ENCODE measurements at places on chromosomes 7 and 10.

GRCh38 chr10:13563481-13564445 is 23.0 kb upstream of the PRPF18 start:
- no peak for DNase-seq

- no peak for DNase-seq
These were observed 55.0 kb downstream of the GBF1 start for GRCh38 chr10:102300278-102300843.

- no peak for DNase-seq
These were observed 6.1 kb upstream of the WIPI2 start for GRCh38 chr7:5183899-5184298.

DNA sequence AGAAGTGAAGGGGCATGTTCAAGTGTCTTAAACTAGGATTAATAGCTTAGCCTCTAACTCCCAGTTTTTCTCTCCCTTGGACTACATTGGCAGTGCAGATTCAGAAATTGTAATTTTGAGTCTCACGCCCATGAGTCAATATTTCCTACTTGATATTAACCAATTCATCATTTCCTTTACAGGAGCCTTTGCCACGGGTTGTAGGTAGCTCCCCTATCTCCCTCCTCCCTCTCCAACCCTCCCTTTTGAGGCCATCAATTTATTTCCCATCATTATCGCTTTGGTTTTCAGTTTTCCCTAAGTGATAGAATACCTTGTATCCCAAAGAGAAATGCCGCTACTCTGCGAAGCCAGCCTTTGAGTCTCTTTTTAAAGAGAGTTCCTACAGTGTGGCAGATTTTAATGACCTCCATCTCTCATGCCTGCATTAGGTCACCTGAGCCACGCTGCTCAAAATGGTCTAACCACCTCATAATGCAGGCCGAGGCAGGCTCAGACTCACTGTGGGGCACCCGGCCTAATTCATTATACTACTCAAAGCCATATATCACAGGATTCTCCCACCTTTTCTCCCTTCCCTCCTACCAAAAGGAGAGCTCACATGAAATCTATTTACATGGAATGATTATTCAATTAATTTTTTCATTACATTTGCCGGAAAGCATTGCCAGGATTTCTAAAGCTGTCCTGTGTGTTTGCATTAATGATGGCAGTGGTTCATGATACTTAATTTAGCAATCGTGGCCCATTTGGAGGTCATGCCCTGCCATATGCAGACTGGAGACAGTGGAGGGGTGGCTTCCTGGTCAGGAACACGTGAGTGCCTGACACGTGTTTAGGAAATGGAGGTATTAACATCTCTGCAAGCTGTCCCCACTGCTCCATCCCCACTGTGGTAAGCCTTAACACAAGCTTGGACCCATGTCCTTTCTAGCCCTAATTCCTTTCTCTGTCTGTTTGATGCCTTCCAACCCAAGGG is 448.2 kb upstream of the AUTS2 start:
- DNase-seq, result no peak

DNA sequence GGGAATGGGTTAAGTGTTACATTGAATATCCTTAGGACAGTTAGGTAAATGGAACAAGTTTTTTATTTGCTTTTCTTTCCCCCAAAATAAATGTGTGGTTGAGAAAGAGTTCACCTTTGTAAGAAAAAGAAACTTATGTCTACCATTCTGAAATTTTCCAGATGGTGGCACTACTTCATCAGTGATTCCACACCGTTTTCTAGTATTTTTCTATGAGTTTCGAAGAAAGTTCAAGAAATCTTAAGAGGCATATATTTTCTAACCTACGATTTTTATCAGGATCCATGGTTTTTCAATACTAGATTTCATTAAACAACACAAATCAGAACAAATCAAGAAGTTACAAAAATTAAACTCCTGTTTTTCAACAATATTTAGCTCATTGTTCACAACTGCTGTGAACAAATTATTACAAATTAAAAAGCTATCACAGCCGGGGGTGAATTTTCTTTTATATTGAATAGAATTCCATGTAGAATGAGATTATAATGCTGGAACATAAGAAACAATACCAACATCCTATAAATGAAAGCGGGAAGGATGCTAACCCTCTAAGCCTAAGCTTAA is 163.1 kb upstream of the NPVF start:
- DNase-seq, result no peak

- no peak for DNase-seq
These were observed 45.2 kb upstream of the NPFFR1 start for GRCh38 chr10:70328967-70329366.

GRCh38 chr7:84291756-84292155 is 97.2 kb upstream of the SEMA3A start:
- DNase-seq, result no peak

- no peak for DNase-seq
These were observed 399.5 kb downstream of the RPS24 start for GRCh38 chr10:78433076-78433595.

DNA sequence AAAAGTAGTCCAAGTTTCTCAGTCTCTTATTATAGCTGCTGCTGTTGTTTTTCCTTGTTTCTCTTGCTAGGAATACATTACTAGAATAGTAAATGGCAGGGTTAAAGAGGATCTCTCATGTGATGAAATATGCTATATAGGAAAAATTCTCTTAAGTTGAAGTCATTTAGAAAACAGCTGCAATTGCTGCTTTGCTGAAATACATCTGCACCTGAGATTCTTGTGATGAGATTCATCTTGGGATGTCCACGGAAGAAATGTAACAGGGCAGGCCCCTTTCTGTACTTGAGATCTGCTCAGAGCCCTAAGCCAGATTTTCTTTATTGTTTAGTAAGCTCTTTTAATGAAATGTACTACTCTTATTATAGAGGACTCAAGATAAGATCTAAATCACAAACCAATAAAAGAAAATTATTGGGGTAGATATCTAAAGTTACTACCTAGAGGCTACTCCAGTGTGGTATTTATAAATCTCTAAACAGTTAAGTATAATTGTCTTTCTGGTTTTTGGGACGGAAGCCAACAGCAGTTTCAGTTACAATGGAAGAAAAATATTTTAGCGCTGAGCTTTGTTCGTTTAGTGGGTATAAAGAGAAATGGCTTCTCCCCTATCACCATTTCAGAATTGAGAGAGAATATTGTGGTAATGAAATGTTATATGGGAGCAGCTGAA is 701.5 kb downstream of the KCNMA1 start:
- DNase-seq, result no peak

DNA sequence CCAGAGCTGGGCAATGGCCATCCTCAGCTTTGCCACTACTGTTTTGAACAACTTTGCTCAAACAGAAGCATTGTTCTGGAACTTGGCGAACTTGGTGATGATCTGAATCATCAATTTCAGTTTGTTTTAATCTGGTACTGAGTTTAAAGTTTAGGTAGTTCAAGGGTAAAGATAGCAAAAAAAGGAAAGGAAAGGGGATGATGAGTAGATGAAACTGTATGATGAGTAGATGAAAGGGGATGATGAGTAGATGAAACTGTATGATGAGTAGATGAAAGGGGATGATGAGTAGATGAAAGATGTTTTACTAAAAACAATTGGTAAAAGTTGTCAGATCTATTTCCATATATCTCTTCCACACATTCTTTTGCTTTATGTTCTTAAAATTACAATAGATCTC is 737.0 kb downstream of the LRMDA start:
- no peak for DNase-seq

DNA sequence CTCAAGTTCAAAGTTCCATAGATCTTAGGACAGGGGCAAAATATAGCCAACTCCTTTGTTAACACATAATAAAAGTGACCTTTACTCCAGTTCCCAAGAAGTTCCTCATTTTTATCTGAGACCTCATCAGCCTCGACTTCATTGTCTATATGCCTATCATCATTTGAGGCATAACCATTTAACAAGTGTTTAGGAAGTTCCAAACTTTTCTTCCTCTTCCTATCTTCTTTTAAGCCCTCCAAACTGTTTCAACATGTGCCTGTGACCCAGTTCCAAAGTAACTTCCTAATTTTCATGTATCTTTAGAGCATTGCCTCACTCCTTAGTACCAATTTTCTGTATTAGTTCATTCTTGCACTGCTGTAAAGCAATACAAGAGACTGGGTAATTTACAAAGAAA is 569.1 kb downstream of the ANKRD7 start:
- DNase-seq, result no peak

DNA sequence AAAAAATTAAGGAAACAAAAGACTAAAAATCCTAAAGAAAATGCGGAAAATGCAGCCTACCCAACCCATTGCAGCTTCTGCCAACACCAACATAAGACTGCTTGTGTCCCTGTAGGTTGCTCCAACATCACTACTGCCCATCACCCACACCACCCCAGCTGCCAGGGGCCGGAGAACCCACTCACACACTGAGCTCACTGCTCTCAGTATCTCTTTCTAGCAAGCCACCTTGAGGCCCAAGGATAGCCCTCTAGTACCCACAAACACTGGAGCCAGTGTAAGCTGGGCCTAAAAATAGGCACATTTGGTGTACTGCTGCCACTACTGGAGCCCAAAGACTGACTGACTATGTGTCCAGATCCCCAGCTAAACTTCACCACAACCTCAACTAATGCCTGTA is 67.3 kb downstream of the MEST start:
- DNase-seq, result no peak

DNA sequence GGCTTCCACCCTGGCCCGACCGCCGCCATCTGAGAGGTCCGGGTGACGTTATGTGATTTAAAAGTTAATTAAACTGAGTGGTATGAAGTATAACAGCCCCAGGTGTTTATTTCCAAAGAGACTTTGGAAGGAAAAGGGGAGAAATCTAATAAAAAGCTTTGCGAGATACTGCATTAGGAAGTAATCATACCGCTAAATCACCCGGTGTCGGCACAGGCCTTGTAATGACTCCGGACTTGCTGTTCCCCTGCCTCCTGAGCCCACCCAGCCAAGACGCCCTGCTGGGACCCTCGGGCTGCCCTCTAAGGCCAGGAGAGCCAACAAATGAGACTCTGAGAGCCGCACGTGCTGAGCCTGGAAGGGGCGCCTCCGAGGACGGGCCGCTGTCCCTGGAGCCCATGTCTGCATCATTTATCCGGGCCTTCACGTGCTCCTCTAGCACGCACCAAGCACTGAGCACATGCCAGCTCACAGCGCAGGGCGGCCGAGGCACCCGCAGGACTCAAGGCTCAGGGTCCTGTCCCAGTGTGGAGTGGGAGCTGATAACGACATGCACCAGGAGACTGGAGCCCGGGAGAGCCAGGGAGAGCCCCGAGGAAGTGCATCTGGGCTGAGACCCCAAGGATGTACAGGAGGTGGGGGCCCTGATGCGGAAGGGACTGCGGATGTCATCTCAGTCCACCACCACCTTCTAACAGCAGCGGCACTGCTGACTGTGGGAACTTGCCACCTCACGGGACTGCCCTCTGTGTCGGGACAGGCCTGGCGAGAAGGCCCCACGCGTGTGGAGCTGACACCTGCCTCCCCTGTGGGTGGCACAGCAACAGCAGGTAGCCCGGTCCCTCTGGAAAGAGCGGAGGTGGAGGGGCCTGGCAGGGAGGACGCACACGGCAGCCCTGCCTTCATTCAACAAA is 182.7 kb downstream of the ELFN1 start:
- peak; percentile 77 for DNase-seq

DNA sequence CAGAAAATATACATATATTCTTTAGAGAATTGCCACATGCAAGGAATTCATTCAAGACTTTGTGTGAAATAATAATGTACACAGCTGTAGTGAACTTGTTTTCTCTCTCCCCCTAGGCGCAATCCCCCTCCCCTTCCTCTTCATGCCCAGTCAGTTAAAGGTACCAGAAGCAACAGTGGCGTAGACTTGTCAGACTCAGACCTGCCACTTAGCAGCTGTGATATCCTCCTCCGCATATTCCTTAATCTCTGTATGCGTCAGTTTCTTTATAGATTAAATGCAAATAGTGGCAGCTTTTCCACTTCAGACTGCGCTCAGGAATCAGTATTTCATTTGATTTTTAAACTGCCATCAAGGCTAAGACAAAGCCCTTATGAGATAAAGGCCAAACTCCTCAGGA is 364.0 kb downstream of the GFRA1 start:
- DNase-seq, result no peak

DNA sequence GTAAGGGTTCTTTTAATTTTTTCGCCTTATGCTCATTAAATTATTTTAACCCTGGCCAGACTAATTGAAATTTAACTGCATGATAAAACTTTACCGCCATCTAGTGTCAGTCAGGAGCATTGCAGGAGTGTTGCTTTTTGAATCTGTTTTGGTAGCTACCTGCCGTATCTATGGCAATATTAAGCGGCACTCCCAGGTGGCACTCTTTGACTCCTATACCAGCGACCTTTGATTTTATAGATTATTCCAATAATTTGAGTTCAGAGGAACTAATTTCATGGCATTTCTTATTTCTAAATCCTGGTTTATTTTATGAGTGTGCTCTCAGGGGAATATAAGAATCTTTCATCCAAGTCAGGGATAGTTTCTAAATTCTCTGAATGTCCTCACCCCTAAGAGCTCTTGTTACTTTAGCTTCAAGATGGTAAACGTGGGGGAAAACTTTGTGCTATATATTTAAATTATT is 198.9 kb downstream of the REEP3 start:
- no peak for DNase-seq

DNA sequence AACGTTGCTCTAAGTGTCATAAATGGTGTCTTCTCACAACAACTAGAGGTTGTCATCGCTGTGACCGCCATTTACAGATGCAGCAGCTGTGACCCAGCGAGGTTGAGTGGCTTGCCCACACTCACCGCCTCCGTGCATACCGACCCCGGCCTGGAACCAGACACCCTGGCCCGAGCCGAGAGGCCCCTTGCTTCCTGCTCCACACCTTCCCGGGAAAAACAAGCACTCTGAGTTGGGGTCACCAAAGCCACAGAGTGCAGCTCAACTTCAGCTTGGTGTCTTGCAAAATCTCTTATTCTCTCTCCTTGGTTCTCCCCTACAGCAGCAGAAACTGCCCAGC is 115.7 kb upstream of the PPP2R2D start:
- DNase-seq, result no peak

DNA sequence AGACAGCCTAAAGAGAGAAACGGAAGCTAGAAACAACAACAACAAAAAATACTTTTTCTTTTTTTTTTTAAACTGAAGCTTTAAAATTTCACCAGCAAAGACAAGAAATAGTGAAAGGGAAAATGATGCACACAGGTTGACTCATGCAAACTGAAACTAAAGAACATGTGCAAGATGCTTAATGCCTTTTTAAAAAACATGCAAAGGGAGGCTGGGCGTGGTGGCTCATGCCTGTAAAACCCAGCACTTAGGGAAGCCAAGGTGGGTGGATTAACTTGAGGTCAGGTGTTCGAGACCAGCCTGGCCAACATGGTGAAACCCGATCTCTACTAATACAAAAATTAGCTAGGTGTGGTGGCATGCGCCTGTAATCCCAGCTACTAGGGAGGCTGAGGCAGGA is 15.1 kb upstream of the CUBN start:
- no peak for DNase-seq

DNA sequence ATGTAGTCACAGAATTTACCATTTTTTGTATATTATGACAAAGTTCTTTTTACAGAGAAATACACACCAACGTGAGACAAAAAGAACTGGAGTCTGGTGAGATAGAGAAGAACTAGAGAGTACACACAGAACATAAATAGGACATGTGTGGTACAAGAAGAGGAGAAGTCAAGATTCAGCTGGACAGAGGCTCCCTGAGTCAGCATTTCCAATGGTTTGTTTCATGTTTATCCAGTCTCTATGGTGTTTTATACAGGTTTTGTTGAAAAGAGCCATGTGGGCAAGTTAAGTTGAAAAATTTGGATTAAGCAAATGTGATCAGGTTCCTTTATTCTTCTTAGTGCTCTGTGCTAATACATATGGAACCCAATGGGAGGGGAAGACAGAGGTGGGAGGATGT is 105.5 kb upstream of the AKR1E2 start:
- no peak for DNase-seq

- DNase-seq, result no peak
These were observed 146.6 kb downstream of the CTNNA3 start for GRCh38 chr10:67549390-67549789.
